ENCODE measurements at places on chromosomes 4 and X.

- no peak for DNase-seq
These were observed 12.1 kb upstream of the SLAIN2 start for GRCh38 chr4:48329193-48329592.

DNA sequence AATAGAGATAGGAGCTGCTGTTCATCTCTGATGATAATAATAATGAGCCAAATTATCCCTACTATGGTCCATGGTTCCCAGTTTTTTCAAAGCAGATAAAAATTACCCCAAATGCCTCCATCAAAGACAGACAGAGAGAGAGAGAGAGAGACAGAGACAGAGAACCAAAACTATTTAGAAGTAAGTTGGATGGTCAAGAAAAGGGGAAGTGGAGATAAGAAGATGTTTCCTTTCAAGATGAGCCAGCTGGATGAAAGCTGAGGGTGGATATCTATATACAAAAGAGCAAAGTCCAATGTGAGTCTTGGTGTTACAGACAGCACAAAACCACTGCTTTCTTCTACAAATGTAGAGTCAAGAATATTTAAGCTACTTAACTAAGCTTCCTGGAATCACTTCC lies 173.9 kb downstream of the GRIA3 start:
- no peak for DNase-seq

DNA sequence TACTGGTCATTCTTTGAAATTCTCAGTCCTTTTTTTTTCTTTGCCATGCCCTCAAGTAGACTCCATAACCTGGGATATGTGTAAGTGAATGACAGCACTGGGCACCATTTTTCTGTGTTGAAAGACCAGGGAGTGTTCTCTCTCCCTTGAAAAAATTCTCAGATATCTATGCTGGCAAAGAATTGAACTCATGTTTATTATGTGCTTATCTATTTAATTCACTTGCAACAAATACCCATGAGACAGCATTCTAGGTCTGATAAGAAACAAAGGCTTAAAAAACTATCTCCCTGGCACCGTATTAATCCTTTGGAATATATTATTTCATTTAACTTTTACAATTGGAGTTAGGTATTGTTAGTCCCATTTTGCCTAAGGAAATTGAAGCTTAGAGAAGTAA lies 36.7 kb downstream of the LARP7 start:
- no peak for DNase-seq

- no peak for DNase-seq
These were observed 158.1 kb upstream of the MAMLD1 start for GRCh38 chrX:150205011-150205410.

- DNase-seq = peak; percentile 35
These were observed at the start of gene FAAH2 for GRCh38 chrX:57286507-57287251. TSS of gene FAAH2 (plus strand) at chrX:57286706. CDS start at chrX:57286826, 120 bp downstream.

- no peak for DNase-seq
These were observed 117.6 kb downstream of the PALLD start for GRCh38 chr4:168614281-168615057.

GRCh38 chr4:39312816-39313215 lies 53.3 kb downstream of the RFC1 start:
- no peak for DNase-seq

- no peak for DNase-seq
These were observed 13.2 kb upstream of the CTSO start for GRCh38 chr4:155966731-155967395.

DNA sequence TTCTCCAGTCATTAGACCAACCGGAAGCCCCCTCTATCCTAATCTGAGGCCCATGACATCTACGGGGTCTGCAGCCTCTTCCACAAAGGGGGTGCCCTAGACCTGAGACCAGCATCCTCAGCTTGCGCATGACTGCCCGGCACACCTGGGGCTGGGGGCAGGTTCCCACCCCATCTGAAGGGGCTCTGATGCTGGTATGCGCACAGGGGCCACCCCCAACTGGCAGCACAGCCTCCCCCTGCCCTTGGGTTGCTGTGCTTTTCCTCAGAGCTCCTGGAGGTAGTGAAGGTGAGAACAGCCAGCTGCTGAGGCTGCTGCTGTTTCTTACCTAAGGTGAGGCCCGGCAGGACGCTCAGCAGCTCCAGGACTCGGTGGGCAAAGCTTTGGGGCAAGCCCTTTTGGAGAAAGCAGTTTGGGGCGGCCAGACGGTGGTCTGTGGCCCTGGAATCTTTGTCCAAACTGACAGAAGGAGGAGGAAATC lies 18.9 kb upstream of the CPLX1 start:
- DNase-seq = no peak

DNA sequence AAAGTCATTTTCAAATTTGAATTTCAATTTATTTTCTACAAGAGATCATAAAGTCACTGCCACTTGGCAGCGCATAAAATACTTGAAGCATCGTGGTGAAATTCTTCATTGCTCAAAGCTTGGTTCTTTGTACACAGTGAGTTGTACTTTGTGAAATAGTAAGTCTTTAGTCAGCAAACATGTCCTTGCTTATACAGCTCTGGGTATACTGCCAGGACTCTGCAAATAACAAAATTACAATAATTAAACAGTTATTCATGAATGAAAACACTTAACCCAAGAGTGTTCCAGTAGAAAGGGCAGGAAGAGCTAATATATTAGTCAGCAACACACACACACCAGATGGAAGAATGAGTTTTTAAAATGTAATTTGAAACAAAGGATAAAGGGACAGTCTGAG lies 1300.9 kb upstream of the DIAPH2 start:
- no peak for DNase-seq

DNA sequence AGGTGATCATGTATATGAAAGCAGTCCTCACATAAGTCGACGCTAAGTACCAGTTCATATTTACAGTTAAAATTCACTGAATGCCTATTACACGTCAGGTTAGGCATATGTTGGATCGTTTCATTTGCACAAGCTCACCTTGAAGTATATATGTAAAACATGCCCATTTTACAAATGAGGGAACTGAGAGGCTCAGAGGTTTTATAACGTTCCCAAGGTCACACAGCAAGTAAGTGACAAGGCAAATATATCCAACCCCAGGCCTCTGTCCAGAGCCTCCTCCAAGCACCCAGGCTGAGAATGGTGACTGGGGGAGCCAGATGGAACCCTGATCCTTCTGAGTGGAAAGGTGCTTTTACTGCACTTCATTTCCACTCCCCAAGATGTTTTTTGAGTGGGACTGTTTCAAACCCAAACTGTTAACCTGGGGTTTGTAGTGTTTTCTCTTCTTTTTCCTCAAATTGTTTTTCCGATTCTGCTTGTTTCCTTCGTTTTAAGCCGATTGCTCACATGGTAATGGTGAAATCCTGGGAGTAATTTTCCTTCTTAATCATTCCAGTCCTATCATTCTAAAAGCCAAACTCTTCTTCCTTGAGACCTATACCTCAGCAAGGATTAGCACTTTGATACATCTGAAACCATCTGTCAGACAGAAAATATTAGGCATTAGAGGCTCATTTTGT lies 791 bp downstream of the SMIM20 start:
- no peak for DNase-seq

GRCh38 chrX:367866-368265 lies 18.8 kb downstream of the PPP2R3B start:
- DNase-seq = no peak

Measured in stimulated activated CD4-positive, alpha-beta T cell treated with anti-CD3 and anti-CD28 coated beads, Interleukin-12 subunit alpha, Interleukin-12 subunit beta, amount 100 ng/mL, for 48 hours (primary cell).